Ureter (tissue), 1 donor: ENCODE measurements at places on chromosomes 13 and 19. TPM values are rescaled to one million over a fixed set of nuclear protein-coding genes. Genes with fewer than 3 reads are reported as not detected.

DNA sequence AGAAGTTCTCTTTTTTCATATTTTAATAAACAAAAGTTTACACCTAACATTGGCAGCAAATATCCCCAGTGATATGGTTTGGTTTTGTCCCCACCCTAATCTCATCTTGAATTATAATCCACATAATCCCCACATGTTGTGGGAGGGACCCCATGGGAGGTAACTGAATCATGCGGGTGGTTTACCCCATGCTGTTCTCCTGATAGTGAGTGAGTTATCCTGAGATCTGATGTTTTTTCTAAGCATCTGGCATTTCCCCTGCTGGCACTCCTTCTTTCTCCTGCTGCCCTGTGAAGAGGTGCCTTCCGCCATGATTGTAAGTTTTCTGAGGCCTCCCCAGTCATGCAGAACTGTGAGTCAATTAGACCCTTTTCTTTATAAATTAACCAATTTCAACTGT is 214.7 kb downstream of the SLITRK1 start:
- DNase-seq = no peak

- no peak for DNase-seq
These were observed 792.4 kb upstream of the SLITRK5 start for GRCh38 chr13:86878781-86879180.

The ZNF420 gene
- 12.5 TPM for total RNA-seq

DNA sequence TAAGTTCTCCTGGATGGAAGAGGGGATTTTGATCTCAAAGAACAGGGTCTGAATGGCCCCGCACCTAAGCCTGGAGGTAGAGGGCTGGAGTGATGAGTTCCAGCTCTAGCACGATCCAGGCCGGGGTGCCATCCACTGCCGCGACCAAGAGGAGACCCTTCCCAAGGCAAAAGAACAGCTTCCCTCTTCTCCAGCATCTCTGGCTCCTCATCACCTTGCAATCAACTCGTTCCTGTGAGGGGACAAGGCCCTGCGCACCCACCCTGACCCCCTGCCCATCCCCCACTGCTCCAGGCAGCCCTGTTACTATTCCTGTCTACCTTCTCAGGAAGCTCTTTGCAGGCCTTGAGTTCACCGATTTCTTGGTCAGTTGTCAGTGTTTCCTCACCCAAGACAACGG is 17.8 kb downstream of the COL4A1 start:
- DNase-seq = no peak

DNA sequence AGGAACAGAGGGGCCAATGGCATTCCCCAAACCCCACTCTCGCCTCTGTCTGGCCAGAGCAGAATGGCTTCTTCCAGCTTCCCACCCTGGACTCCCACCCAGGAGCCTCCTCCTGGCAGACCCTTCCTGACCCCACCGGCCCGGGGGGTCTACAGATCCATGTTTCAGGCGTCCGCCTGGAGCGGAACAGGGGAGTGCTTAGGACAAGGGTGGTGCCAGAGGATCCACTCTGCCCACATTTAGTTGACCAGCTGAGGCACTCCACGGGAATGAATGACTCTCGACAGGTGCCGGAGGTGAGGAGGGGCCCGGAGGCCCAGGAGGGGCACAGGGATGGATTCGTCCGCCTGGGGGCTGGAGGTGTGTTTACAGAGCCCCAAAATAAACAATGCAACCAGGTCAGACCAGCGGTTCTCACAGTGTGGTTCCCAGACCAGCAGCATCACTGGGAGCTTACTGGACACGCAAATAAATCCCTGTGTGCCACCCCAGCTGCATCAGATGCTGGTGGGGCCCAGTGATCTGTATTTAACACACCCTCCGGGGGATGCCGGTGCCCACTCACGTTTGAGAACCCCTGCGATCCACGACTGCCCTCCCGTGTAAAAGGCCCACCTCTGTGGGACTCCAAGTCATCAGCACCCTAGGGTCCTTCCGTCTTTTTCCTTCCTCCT is 15.1 kb upstream of the NCCRP1 start:
- DNase-seq = no peak

The GSX1 gene
- total RNA-seq = not detected

The AKAP8L gene
- 133 TPM for total RNA-seq

The SIGLEC12 gene
- total RNA-seq = 0.34 TPM

The OR10H2 gene
- not detected for total RNA-seq

The XRCC1 gene
- total RNA-seq = 20.3 TPM

- no peak for DNase-seq
These were observed 38.9 kb downstream of the DNM2 start for GRCh38 chr19:10756791-10757190.

DNA sequence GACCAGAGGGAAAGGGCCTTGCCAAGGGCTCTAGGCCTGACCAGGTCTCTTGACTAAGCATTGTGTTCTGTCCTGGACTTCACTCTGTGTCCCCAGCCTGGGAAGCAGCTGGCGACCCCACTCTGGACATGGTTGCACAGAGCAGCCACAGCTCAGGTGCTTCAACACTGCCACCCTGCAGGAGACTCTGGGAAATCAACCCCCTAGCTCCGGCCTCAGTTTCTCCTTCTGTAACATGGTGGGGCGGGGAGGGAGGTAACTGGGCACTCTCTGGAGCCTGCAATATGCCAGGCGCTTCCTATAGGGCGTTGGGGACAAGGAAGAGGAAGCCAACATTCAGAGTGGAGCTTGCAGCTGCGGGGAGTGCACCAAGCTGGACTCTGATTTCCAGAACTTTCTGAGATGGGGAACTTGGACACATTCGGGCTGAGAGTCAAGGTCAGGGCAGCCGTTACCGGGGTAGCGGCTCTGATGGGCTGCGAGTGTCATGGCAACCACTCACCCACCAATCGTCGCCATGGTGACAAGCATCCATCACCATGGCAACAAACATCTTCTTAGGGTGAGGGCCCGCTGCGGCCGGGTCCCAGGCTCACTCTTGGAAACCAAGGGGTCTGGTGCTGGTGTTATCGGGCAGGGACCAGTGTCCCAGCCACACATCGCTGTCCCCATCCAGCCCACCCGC is 12.8 kb downstream of the F2RL3 start:
- DNase-seq = no peak

- DNase-seq = no peak
These were observed 17.7 kb downstream of the POLRMT start for GRCh38 chr19:615619-616018.

GRCh38 chr13:19586904-19587634 is 25.7 kb upstream of the TPTE2 start:
- DNase-seq = no peak

- DNase-seq = no peak
These were observed 264.0 kb downstream of the TBC1D4 start for GRCh38 chr13:75217949-75218348.

GRCh38 chr19:51163257-51163656 is 21.2 kb downstream of the SIGLEC7 start:
- no peak for DNase-seq

DNA sequence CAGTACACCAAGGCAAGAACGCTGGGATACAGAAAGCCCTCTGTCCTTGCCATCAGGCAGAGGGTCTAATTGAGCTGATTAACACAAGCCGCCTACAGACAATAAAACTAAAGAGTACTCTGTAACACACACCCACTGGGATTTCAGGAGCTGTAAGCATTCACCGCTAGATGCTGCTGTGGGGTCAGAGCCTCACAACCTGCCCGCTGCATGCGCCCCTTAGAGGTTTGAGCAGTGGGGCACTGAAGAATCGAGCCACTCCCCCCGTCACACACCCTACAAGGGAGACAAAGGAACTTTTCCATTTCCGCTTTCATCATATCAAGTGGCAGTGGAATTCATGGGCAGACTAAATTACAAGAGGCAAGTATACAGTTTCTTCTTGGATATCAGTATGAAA is 1080.6 kb downstream of the PCDH17 start:
- DNase-seq = no peak

DNA sequence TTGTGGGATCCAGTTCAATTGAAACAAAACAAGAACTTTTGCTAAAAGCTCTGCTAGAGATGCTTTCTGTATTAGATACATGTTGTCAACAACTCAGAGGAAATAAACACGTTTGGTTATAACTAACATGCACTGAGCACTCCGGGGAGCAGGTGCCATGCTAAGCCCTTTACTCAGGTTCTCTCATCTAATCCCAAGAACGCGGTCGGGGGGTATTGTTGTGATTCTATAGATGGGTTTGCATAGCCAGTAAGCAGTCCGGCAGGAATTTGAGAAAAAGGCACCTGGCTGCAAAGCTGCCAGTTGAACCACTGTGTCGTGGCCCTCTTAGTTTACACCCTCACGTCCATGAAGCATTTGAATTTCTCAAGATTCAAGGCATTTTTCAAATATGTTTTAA is 24.3 kb upstream of the SPACA7 start:
- no peak for DNase-seq

GRCh38 chr13:69458013-69458412 is 649.6 kb upstream of the ATXN8OS start:
- DNase-seq = no peak

DNA sequence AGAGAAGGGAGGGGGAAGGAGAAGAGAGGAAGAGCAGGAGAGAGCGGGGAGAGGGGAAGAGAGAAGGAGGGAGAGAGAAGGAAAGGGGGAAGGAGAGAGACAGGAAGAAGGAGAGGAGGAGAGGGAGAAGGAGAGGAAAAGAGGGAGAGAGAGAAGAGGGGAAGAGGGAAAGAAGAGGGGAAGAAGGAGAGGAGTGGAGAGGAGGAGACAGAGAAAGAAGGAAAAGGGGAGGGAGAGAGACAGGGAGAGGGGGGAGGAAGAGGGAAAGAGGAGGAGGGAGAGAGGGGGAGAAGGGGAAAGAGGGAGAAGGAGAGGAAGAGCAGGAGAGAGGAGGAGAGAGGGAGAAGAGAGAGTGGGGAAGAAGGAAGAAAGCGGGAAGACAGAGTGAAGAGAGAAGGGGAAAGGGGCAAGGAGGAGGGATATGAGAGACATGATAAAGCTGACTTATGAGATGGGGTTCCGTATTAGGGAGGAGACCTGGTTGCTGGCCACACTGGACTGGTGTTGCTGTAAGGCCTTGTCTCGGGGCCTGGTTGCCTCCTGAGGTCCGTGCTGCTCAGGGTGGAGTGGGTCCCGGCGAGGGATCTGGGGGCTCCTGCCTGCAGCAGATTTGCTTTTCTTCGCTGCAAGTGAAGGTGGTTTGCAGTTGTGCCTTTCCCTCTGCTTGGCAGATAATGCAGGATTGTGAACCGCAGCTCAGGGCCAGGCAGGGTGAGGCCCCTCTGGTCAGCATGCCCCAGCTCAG is 139.5 kb downstream of the TEX29 start:
- no peak for DNase-seq

The ACP7 gene
- total RNA-seq = 1.8 TPM

The CYP2A6 gene
- total RNA-seq = not detected

DNA sequence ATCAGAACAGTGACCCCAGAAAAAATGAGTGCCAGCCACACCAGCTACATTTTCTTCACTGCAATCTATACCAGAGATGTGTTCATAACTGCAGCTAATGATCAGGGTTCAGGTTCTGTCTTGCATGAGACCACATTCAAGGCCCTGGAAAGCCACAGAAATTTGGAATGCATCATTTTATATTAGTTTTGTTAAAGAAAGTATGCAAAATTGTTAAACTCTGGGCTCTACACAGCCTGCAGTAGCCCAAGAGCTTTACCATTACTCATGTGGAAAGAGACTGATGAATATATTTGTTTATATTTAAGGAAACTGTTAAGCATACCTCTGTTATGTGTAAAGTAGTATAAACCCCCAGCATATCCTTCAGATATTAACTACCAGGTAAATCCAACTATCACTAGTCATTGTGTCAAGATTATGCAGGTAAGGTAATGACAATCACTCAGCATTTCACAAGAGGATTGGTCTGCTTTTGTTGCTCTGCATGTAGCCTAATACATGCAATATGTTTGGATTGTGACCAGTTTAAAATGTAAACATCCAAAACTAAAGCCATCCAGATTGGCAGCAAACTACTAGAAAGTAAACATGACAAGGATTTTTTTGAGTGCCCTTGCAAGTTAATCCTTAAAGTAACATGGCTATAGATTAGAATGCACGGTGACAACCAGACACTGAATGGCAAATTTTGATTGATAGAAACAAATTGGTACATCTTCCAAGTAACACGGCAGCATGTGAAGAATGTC is 429.1 kb upstream of the ARGLU1 start:
- no peak for DNase-seq
